ENCODE measurements at places on chromosomes 13 and 19.

DNA sequence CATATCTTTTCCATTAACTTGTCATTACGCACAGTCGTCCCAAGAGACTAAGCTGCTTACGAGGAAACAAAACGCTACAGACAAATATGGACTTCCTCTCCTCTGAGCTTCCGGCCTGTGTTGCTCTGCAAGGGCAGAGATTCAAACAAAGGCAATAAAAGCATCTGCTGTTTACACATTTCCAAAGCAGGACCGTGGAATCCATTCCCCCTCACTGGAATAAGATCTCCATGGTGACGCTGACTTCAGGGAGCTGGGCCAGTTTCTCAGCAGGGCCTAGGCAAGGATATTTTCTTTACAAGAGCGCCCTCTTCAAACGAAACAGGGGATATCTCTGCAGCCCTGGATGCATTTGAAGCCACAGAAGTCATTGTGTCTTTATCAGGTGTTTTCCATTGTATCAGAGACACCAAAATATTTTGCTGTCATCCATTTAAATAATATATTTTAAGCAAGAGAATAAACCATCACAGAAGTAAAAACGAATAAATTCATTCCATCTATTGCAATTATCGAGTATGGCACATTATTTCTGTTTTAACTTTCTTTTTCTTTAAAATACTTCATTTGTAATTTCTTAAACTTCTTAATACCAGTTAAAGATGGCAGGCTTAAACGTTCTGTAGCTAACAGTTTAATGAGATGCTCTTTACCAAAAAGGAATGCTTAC, 177.5 kb downstream of the DCLK1 start:
- no peak for DNase-seq

DNA sequence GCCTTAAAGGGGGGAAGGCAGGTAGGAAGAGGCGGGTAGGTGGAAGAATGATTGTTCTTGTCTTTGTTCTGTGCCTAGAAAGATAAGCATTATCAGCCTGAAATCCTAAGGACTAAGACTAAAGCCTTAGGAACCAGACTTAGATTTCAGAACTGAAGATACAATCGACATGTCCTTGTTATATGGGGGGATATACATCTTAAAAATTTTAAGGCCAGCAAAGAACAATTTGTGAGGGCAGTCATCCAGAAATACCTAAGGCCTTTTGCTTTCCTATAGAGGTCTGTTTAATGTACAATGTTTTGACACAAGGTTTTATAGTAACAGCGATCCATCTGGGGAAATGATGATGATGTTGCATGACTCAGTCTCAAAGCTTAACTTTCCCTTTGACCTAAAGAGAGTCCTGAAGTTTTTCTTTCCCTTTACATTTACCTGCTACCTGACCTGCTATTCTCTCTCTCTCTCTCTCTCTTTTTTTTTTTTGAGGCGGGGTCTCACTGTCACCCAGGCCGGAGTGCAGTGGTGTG, 20.2 kb upstream of the CEACAM6 start:
- DNase-seq, result no peak

- no peak for DNase-seq
Observed at GRCh38 chr13:110637747-110638146, 22.4 kb downstream of the NAXD start.

DNA sequence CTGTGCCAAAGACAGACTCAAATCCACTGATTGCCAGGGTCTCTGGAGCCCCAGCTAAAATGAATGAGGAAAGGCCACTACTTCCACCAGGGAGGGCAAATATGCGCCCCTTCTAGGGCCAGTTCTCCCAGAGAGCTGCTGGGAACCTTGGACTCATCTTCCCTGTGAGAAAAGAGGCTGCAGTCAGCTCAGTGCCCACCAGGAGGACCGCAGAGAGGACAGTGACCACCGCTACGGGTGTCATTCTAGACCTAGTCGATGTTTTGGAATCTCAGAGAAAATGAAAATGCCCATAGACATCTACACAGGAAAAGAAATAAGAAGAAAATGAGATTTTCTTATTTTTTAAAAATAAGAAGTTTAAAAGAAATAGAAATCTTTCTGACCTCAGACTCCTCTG, 235.1 kb downstream of the UQCRFS1 start:
- no peak for DNase-seq

DNA sequence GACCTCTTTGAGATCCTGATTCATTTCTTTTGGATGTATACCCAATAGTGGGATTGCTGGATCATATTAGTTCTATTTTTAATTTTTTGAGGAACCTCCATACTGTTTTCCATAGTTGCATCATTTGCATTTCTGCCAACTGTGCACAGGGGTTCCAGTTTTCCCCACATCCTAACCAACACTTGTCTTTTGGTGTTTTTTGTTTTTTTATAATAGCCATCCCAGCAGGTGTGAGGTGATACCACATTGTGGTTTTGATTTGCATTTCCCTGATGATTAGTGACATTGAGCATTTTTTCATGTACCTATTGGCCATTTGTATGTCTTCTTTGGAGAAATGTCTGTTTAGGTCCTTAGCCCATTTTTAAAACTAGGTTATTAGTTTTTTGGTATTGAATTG, 18.8 kb upstream of the GPR183 start:
- no peak for DNase-seq

DNA sequence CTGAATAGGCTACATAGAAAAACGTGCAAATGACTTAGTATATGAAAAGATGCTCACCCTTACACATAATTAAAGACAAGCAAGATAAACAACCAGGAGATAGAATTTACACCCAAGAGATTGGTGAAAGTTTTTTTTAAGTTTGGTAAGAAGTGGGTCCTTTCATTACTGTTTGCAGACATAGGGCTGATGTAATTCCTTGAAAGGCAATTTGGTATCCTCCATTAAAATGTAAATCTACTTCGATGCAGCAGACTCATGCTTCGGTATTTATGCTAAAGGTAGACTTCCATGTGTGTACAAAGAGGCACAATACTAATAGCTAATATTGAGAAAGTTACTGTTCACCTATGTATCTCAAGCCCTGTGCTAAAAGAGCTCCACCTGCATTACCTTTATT, 33.5 kb downstream of the CNMD start:
- no peak for DNase-seq

Measured in effector memory CD8-positive, alpha-beta T cell (primary cell).